ENCODE measurements at places on chromosomes 12 and 14. TPM values are rescaled to one million over a fixed set of nuclear protein-coding genes. Genes with fewer than 3 reads are reported as not detected.

The TC2N gene
- 20.8 TPM for total RNA-seq

The RNU7-1 gene
- not detected for total RNA-seq

DNA sequence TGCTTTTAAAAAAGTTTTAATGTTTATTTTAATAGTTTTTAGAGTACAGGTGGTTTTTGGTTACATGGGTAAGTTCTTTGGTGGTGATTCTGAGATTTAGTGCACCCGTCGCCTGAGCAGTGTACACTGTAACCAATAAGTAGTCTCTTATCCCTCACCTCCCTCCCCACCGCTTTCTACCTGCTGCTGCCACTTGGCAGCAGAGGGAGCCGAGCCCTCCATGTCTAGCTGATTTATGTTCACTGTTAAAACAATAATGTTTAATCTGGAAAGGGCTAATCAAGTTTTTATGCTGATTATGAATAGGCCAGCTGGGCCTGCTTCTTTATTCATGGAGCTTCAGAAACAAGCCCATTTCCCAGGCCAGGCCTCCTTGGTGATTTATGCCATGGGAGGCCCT, 73.1 kb downstream of the ADCK1 start:
- no peak for DNase-seq

DNA sequence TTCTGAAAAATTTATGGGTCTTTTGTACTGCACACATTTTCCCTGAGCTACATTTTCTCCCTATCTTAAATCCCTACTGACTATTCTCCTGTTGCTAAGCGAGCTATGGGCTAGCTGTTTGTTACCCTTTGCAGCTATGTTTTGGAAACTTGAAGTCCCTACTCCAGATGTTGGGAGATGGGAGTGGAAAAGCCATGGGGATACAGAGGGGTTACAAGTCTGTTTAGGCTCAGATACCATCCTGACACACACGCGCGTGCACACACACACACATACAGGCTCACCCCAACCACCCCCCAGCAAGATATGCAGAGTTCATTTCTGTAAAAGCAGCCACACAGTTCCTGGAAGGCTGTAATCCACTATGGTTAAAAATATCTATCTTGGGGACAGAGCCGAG, 15.8 kb downstream of the ATP5MC2 start:
- DNase-seq: peak; percentile 40

- DNase-seq: no peak
These were observed 24.5 kb downstream of the CDKN1B start for GRCh38 chr12:12741660-12742059.

GRCh38 chr12:56104815-56105608, 653 bp downstream of the PA2G4 start:
- no peak for DNase-seq

The RNF212B gene
- not detected for total RNA-seq

GRCh38 chr12:120538281-120539156, 4.4 kb downstream of the RNF10 start:
- peak; percentile 74 for DNase-seq
